CD8-positive, alpha-beta memory T cell (primary cell): ENCODE measurements at places on chromosomes 7 and 10.

GRCh38 chr7:115356999-115357702 is 435.3 kb downstream of the MDFIC start:
- DNase-seq: no peak

DNA sequence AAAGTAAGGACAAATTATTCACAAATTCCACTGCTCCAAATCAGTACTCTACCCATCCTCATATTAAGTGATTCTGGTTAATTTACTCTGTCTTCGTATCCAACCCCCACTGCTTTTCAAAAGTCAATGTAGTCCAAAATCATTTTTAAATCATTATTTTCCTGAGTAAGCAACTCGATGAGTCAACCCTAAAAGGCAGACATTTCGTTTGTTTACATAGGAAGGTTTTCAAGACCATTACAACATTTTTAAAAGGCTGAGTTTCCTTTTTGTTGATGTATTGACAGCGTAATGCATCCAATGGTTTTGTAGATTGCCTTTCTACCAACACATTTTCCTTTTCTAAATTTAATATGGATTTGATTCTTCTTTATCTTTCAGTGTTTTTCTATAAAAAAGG is 523.0 kb upstream of the ANKRD30A start:
- no peak for DNase-seq

GRCh38 chr10:11097686-11098085 is 80.0 kb downstream of the CELF2 start:
- DNase-seq: no peak

DNA sequence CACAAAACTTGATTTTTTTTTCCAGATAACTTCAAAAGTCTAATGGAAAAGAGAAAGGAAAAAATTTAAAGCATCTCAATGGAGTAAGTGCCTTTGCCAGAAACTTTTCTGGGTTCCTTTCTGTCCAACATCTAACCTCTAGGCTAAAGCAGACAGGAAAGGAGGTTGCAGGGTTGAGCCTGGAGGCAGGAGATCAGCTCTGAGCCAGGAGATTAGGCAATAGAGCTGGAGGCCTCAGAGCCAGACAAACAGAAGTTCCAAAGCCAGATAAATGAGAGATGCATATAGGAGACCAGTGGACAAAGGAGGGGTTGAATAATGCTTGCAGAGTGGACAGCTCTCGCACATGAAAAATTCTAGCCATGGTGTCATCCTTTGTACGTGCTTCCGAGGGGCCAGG is 42.9 kb downstream of the CHN2 start:
- DNase-seq: no peak

- no peak for DNase-seq
Observed at GRCh38 chr10:73887294-73888039, 13.1 kb upstream of the CAMK2G start.

- DNase-seq: no peak
Observed at GRCh38 chr7:29561271-29561670, 2.4 kb upstream of the PRR15 start.

- peak; percentile 63 for DNase-seq
Observed at GRCh38 chr7:100799037-100799896, 28.1 kb downstream of the EPHB4 start.

GRCh38 chr10:775245-776075 is 86.0 kb upstream of the DIP2C start:
- no peak for DNase-seq

GRCh38 chr10:129021594-129022304 is 445.3 kb upstream of the MGMT start:
- no peak for DNase-seq

DNA sequence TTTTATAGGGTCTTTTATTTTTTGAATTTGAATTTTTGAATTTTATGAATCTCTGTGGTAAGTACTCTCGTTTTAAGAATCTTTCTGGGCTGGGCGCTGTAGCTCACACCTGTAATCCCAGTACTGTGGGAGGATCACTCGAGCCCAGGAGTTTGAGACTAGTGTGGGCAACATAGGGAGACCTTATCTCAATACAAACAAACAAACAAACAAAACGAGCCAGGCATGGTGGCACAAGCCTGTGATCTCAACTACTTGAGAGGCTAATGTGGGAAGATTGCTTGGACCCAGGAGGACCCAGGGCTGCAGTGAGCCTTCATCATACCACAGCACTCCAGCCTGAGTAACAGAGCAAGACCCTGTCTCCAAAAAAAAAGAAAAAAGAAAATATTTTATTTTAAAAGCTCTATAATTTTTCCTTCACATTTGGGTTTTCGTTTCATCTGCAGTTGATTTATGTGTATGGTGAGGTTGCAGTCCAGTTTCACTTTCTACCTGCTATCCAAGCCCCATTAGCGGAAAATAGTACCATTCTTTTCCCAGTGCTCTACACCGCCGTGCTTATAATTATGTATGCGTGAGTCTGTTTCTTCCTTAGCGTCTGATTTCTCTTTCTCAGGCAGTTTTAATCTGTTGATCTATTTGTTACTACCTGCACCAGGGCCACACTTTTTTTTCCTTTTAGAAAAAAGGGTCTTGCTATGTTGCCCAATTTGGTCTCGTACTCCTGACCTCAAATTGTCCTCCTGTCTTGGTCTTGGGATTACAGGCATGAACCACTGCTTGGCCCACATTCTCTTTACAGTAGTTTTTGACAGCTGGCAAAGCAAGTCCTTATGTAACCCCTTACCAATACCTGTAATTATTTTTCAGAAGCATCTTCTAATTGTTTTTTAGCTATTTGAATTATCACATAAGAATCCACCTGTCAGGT is 21.7 kb downstream of the TRIM24 start:
- DNase-seq: no peak

GRCh38 chr10:125193306-125193877 is 33.0 kb upstream of the CTBP2 start:
- DNase-seq: no peak

- no peak for DNase-seq
Observed at GRCh38 chr7:4184653-4185052, 497.4 kb upstream of the FOXK1 start.

DNA sequence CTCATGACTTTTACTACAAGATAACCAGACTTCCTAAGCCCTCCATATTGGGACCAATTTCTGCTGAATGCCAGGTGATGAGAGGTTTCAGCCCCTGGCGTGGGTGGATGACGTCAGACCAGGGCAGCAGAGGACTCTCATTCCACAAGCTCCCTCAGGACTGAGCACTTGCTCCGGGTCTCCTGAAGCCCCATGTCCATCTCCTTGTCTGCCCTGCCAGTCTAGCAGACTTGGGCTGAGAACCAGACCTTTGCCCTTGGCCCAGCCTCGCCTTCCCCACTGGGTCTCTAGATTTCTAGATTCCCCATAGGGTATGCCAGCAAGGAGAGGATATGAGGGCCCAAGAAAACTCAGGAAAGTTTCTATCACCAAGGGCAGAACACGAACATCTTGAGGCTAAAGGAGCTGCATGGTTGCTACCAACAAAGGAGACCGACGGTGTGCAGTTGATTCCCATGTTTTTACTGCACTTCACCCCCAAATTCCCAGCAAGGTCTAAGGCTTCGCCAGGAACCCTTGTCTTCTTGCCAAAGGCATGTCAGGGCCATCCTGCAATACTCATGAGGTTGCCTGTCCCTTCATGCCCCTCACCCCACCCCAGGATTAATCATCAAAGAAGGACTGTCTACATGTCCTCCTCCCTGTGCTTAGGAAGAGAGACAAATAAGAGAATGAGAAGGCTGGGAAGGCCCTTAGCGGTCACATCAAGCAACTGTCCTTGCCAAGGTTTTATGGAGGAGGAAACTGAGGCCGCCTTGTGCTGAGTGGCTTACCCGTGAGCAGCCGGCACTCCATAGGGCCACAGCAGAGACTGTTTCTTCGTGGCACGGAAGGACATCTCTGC is 96.5 kb upstream of the MACROH2A2 start:
- no peak for DNase-seq

GRCh38 chr7:85840554-85840953 is 653.7 kb upstream of the SEMA3D start:
- DNase-seq: no peak

GRCh38 chr7:38191791-38192190 is 13.7 kb downstream of the STARD3NL start:
- DNase-seq: no peak

GRCh38 chr7:80481196-80481884 is 30.5 kb downstream of the GNAT3 start:
- DNase-seq: no peak
